Spinal cord (tissue), 10 donors: ENCODE measurements at places on chromosomes 6 and 20. TPM values are rescaled to one million over a fixed set of nuclear protein-coding genes. Genes with fewer than 3 reads are reported as not detected.

The TMEM14C gene
- 106 TPM for polyA plus RNA-seq

The DNAH8 gene
- 0.03 TPM for polyA plus RNA-seq

The SUMO4 gene
- polyA plus RNA-seq: 0.65 TPM

The APMAP gene
- polyA plus RNA-seq: 121 TPM

The RAET1E gene
- not detected for polyA plus RNA-seq
